ENCODE measurements at places on chromosomes 4 and X.

GRCh38 chrX:10677490-10677889, 57.1 kb upstream of the MID1 start:
- DNase-seq, result peak; percentile 10

DNA sequence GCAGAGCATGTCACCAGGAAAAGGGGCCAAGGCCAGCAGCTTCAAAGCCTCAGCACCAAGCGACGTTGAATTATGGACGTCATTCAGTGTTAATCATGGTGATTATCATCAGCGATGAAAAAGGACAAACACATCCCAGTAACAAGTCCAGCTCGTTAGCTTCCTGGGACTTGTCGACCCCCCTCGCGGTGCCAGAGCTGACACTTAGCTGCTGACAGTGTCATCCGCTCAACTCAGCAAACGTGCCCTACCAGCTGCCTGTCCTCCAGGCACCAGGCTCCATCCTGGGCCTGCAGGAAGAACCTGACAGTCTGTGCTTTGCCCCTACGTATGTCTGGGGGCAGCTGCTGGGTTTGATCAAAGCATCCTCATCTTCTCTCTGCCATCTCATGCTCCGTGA, 137.0 kb upstream of the PSAPL1 start:
- no peak for DNase-seq

DNA sequence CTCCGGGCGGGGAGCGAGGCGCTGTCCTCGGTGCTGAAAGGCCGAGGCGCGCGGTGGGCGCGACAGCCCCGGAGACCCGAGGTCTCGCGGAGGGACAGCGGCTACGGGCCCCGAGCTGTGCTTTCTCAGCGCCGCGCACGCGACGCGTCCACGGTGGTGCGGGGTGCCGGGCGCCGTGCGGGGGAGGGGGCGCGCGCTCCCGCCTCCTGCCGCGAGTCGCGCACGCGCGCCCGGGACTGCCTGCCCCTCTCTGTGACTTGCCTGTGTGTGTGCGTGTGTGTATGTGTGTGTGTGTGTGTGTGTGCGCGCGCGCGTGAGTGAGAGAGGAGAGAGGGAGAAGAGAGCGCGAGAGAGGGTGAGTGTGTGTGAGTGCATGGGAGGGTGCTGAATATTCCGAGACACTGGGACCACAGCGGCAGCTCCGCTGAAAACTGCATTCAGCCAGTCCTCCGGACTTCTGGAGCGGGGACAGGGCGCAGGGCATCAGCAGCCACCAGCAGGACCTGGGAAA, at the start of gene GRIA2:
GRIA2 (plus strand) TSS at position 358 of the 511 bp plus-strand sequence. CDS start 315 bp downstream, outside the sequence.
- peak; percentile 64 for DNase-seq

DNA sequence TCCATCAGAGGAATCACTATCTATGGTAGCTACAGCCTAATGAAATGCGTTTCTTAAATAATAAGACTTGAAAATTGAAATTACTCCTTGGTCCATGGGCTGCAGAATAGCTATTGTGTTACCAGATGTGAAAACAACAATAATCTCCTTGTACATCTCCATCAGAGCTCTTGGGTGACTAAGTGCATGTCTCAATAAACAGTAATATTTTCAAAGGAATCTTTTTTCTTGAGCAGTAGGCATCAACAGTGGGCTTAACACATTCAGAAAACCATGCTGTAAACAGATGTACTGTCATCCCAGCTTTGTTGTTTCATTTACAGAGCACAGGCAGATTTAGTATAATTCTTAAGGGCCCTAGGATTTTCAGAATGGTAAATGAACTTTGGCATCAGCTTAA, 67.3 kb downstream of the GLUD2 start:
- DNase-seq, result no peak

- peak; percentile 83 for DNase-seq
These were observed 312.8 kb downstream of the TENM3 start for GRCh38 chr4:182555997-182556418.

DNA sequence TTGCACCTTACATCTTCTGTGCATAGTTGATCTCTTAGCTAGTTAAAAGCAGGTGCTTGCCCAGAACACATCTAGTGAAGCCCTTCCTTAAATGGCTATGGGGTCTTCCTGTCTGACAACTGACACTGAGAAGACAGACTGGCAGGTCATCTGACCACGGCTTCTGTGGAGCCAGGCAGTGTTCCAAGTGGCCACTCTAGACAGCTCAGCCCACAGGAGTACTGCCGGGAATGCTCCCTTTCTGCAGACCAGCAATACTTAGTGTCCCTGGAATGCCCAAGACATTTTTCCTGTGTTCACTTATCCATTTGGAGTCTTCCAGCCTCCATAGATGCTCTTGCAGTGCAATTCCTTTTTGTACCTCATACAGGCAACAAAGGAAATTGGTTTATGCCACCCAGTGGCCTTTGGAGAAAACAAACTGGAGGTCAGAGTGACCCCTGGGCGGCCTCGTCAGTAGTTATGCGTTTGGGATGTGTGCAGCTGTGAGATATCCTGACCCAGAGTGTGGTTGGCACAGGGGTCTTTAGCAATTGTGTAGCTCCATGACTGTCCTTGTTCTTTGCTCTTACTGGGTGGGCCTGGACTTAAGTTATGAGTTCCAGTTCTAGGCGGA, 335.5 kb downstream of the ARHGAP10 start:
- peak; percentile 49 for DNase-seq

- DNase-seq, result peak; percentile 9
These were observed at the start of gene GPRIN3 for GRCh38 chr4:89307446-89308160. TSS of gene GPRIN3 (minus strand) at chr4:89307800. CDS start at chr4:89250110, 57,690 bp downstream.

DNA sequence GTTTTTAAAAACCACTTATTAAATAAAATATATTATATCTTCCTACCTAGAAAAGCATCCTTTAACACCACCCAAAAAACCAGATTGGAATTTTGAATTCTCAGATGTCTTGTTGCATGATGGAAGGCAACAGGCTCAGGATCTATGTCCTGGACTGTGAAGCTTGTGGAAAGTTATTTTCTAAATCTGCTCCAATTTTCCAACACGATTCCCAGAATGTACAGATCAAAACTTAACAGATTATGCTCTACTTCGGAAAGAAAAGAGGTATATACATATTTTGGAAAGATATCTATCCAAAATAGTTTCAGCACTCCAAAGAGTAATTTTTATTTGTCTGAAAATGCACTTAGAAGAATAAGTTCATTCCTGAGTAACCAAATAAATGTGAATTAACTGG, 291.7 kb upstream of the EMCN start:
- no peak for DNase-seq

DNA sequence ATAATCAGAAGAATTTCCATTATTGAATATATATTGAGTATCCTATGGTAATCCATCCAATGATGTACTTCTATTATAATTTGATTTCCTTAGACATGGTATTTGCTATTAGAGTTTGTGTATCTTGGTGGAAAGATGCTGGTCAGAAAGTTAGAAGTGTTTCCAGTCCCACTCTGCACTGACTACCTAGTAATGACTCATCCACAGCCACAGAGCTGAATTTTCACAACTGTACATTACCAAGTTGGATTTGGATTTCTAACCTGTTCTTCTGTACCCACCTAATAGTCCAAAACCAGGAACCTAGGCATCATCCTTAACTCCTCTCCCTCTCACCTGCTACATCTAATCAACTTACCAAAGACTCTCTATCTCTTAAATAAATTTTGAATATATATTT, 145.4 kb downstream of the REELD1 start:
- no peak for DNase-seq

- DNase-seq, result no peak
These were observed 113.3 kb upstream of the SHISA3 start for GRCh38 chr4:42284030-42284429.

DNA sequence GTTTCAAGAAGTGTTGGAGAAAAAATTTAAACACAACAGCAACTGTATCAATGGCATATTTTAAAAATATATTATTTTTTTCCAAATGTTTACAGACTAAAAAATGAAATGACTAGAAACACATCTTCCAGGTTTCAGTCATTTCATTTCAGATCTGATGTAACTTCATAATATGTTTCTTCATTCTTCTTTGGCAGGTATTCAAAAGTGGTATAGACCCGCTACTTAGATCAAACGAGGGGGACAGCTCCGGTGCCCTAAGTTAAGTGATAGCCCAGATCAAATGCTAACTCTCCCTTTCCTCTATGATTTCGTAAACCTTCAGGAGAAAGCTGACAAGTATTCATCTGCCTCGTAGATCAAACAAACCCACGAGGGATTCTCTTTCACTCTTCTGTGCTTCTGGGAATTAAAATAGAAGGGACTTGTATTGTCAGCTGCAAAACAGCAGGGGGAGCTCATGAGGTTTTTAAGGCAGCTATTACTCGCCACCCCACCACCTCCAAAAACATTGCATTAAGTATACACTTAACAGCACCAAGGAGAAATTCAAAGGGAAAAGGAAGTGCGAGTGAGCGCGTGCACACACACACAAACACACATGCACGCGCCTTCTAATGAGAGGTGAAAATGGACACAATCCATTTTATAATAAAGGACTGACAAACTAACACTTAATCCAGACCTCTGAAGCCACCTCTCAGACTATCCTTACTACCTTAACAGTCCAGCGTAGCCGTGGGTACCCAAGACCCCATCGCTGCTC, 21.4 kb downstream of the HELT start:
- peak; percentile 69 for DNase-seq

- DNase-seq, result no peak
These were observed 49.8 kb upstream of the NDP start for GRCh38 chrX:44022964-44023363.

DNA sequence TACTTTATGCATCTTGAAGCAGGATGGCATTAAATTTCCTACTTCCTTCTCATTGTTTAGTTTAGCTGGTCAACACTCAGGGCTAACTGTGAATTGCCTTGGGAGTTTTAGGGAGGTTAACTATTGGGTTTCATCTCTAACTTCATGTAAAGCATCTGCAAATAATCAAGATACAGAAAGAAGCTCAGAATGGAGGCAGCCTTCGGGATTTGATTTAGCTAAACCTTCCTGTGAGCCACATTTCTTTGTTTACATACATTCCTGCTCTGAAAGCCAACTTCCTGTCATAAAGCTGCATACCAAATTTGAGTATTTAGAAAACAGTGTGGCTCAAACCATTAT, 131.7 kb upstream of the PCDH18 start:
- DNase-seq, result peak; percentile 98

DNA sequence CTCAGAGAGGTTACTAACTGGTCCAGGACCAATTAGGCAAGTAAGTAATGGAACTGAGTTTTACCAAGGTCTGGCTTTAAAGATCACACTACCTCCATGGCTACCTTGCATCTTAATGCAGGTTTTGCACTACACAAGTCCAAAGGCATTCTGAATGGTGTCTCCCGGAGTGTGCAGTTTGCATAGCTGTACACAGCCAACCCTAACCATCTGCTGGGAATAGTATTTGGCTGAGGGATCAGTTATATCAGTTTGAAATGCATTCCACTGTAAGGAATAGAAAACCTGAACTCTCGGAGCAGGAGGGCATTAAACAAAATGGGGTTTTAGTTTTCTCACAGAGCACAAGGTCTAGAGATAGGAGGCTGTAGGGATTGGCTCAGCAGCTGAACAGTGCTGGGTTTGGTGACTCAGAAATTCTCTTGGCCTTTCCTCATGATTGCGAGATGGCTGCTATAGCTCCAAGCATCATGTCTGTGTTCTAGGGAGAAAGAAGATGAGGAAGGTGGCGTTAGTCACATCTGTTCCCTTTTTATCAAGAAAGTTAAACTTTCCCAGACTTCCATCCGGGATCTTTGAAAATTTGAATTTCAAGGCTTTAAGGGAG, 177.1 kb downstream of the NHS start:
- DNase-seq, result peak; percentile 59

DNA sequence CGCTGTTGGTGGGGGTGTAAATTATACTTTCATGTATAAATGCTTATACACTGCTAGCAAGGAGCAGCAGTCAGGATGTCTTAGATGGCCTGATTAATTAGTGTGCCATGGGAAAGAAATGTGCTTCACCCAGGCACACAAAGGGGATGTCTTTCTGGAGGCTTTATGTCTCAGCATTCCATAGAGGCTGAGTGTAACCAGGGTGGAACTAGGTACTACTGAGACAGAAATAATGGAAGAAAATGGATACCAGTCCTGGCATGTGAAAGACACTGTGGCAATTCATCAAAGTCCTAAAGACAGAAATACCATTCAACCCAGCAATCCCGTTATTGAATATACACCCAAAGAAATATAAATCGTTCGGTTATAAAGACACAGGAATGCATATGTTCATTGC, 52.5 kb downstream of the PF4 start:
- DNase-seq, result peak; percentile 13

DNA sequence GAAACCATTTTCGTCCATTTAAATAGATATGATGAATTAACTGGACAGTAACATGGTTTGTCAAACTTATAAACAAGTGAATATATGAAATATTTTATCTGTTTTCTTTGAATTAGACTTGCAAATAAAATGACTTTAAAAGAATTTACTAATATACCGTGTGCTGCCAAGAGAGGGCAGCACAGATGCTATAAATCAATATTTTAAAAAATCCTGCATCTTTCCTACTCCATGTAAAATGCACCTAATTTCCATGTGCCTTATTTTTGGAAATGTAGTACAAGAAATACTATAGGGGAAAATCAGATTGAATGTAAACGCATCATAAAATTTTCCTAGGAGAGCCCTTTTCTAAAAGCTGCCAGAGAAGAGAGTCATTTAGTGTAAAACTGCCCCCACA, 62.2 kb downstream of the PRKX start:
- peak; percentile 32 for DNase-seq

DNA sequence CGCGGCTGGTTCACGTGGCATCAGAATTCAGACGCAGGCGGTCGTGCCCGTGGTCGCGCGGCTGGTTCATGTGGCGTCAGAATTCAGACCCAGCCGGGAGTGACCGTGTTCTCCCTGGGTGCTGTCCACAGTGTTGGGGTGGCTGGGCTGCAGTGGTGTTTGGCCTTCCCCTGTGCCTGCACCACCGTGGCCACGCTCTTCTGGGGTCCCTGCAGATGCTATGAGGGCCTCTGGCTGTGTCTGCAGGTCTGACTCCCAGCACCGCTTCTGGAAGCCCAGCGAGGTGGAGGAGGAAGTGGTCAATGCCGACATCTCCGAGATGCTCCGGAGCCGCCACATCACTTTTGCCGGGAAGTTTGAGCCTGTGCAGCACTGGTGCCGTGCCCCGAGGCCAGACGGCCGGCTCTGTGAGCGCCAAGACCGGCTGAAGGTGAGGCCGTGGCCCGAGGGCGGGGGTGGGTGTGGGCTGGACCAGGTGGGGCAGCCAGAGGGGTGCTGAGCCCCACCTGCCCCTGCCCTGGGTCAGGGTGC, 26.4 kb downstream of the NKX1-1 start:
- no peak for DNase-seq

DNA sequence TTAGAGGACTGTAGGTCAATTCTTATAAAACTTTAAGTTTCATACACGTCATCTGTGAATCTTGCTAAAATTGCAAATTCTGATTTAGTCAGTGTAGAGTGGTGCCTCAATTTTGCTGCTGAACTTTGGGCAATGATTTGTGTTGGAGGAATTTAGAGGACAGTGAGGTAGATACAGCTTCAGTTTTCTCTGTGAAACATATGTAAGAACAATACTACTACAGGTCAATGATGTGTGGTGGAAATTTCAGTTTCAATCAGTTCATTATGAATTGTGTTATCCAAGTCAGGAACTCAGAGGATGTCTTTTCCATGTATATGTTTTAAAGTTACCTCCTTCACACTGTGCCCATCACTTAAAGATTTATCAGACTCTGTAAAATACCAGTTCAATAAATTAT, 1597.8 kb upstream of the PCDH10 start:
- no peak for DNase-seq

Data from EH (cell line).